ENCODE measurements at places on chromosomes 3 and 15.

DNA sequence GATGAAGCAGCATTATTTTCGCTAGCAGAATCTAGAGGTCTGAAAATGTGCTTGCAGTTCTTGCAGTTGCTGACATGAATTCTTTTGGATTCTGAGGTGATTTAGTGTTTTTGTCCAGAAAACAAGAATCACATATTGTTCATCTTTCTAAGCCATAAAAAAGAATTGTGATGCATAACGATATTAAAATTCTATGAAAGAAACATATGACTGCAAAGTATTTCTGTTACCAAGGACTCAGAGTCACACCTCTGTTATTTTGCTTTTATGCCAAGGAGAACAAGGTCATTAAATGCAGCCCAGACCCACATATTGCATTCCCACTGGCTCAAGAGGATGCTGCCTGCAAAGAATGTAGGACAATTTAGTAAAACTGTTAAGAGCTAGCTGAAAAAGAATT, 299.8 kb upstream of the GPR149 start:
- no peak for DNase-seq

DNA sequence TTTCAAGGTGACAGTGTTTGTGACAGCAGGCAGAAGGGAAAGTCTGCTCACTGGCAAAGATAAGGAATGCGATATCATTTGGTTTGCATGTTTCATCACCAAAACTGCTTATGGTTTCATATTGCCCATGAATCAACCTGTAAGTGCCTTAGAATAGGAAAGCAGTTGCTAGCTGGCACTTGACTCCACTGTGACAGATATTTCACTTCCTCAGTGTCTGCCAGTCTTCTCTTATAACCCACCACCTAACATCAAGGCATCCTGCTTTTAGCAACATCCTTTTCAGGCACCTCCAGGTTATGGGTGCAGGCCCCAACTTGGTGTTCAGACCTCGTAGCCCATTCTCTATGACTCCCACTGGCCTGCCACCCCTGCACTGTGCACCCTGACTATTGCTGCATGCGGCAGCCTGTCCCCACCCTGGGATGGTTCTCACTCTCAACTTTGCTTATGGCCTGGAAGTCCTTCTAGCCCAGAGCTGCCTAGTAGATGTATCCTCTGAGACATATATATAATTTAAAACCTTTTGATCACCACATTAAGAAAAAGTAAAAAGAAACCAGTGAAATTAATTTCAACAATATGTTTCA, 154.4 kb upstream of the RARB start:
- no peak for DNase-seq

DNA sequence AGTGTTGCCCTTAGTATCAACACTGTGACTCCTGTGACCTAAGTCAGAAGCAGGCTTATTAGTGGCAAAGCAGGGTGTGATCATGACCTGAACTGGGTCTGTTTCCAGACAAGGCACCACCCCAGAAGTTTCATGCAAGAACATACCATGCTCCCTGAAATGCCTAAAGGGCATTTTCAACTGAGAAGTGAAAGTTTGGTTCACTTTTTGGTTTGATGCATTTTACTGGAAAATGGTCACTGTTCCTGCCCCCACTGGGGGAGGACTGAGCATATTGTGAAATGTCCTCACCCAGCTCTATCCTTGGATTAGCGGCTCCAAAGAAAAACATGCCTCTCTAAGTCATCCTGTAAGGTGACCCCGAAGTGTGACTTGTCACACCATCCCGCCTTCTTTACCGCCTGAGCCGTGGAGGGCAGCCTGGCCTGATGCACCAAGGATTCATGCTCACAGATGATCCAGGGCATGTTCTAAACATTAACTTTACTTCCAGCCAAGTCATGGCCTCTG, 3.1 kb upstream of the FAM240A start:
- DNase-seq = no peak

DNA sequence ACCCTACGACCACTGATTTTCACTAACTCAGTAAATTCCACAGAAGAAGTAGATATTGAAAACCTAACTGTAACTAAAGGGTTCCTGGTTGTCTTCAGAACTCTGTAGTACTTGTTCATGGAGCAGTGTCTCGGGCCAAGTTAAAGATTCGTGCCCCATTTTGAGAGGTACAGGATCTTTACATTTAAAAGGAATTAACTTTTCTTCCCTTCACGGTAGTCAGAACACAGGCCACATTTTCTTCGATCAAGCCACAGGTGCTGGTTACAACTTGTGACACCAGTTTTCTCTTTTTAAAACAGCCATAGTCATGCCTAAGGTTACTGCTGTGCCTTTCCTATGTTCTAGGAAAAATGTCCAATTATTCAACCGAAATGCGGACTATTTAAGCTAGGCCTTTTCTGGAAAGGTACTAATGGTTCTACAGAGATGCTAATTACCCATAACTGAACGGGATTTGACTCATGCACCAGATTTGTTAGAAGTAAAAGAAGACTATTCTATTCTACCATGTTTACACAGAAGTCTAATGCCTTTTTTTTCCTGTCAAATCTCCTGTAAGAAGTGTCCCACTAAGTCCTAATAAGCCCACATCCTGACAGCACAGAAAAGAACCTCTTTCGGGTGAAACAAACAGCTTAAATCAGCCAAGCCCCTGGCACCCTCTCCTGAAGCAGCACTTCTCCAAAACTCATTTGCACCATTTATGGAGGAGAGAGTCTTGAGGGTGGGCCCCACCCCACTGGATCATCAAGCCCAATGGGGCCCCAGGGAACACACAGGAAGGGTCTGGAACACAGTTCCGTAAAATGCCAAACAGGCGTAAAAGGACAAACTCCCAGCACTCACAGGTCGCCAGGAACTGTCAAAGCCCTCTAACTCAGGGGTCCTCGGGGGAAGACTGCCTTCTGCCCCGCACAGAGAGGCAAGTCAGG, 1.9 kb downstream of the LRIG1 start:
- no peak for DNase-seq

DNA sequence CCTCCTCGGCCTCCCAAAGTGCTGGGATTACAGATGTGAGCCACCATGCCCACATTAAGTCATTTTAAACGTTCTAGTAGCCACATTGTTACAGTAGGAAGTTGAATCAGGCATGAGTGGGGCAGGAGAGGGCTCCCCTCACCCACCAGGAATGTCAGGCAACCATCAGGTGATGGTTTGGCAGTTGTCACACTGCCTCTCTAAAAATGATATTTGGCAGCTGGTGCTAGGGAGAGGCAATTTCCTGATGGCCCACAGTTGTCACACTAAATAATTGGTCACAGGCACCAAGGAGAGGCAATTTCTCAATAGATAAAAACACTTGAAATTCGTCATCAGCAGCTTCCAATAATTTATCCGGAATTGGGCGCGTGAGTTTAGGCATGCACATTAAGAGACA, 79.2 kb upstream of the ABHD2 start:
- DNase-seq = no peak

GRCh38 chr3:102224171-102224570, 210.6 kb upstream of the ZPLD1 start:
- DNase-seq = no peak

GRCh38 chr15:73258271-73259108, 110.3 kb downstream of the HCN4 start:
- DNase-seq = no peak

- no peak for DNase-seq
Measured at GRCh38 chr15:98840053-98840452, 167.5 kb downstream of the PGPEP1L start.

GRCh38 chr3:37820286-37820685, 41.4 kb upstream of the CTDSPL start:
- no peak for DNase-seq

Measured in cortex of kidney (tissue), 1 donor.